ENCODE measurements at places on chromosomes 12 and 14.

- DNase-seq: peak; percentile 45
These were observed 207.0 kb downstream of the NAV3 start for GRCh38 chr12:78037707-78038106.

DNA sequence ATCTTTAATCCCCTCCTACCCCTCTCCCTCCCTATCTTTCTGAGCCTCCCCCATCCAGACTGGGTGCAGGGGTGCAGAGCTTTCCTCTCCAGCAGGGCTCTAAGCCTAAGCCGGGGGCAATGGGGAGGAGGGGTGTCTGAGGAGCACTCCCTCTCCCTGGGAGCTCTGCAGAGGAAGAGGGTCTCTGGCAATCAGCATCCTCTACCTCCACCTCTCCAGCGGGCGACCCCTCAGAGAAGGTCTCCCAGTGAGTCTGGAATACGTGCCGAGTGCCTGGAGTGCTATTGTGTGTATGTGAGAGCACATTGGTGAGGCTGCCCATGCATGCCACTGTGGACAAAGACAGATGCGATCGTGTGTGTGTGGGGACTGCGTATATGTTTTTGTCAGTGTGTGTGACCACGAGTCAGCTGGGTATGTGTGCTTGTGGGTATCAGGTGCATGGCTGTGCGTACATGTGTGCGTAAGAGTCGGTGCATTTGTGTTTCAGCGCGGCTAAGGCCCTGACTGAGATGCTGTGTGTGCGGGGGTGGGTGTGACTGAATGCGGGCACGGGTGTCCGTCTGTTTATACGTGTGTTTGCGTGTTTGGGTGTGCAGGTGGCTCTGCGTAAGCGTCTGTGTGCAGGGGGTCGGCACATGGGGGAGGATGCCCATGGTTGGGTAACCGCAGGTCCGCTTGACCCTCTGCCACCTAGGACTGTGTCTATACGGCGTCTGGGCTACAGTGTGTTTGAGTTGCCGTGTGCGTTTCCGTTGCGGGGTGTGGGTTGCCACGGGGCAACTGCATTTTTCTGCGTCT is 905 bp upstream of the DLK1 start:
- DNase-seq: no peak

DNA sequence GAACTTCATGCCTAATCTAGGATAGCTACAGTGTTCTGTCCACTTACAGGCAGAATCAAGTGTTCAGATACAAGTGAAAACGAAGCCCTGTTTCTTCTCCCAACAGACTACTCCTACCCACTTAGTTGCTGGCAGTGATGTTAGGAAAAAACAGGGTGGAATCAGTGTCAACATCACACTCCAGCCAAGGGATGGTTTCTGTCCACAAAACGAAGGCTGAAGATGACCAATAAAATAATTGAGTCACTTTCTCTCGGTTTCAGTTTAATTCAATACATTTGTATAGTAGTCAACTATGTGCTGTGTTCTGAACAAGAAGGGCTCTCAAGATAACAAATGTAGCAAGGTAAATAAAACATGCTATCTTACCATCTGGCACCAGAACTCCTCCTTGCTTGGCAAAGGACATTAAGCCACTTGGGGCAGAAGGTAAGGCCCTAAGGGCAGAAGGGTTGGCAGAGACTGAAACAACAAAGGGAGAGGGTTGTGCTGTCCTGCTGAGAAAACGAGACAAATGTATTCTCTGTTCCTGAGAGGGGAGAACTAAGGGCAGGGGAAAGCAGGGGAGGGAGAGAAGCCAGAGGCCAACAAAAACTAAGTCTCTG is 393.6 kb downstream of the DPF3 start:
- peak; percentile 54 for DNase-seq

GRCh38 chr12:46110928-46111699 is 120.7 kb upstream of the SCAF11 start:
- DNase-seq: no peak

DNA sequence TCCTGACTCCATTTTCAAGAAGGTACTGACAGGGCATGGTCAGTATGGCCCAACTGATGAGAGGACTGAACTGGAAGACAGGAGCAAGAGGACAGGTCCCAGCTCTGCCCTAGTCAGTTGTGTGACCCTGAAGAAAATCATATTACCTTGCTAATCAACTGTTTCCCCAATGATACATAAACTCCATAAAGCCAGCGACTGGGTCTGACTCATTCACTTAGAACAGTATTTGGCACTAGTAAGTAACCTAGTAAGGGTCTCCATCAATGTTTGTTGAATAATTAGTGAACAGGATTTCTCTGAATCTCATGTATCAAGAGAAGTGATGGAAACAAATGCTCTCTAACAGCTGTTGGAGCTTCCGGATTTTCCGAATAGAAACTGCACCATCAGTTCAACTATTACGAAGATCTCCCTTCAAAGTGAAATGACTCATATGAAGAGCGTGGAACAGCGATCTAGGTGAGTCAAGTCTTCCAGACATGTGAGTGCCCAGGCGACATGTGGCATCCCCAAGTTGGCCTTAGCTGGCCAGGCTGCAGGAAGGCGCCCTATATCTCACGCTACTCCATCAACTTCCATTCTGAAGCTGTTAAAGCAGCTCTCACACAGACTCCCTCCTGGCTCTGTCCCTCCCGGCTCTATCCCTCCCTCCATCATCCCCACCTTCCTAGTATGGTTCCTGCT is 94.5 kb downstream of the TTC7B start:
- DNase-seq: no peak

DNA sequence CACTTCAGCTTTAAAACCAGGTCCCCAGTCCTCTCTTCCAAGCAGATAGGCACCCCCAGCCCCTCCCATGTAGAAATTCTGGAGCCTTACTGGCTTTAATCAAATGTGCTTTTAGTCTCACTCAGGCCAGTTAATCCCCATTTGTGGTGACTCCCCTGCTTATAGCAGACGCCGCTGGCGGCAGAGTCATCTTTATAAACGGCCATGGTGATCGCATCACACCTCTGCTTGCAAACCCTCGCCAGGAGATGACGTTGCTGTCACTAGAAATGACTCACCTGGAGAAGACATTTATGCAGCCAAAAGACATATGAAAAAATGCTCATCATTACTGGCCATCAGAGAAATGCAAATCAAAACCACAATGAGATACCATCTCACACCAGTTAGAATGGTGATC is 369.3 kb downstream of the VRK1 start:
- DNase-seq: no peak

DNA sequence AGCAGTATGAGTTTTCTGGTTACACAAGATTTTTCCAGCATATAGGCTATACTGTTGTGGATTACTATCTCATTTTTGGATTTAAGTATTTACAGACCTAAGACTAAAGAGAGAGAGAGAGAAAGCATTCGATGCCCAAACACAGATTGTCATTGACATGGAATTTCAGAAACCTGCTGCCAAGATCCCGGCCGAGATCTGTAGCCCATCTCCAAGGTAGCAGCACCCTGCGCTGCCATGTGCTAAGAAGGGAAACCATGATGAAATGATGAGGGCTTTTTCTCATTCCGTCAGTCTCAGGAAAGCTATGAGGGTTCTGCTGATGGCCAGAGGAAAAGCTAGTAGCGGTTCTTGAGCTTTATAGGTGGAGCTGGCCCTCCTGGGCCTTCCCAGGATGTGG is 135.6 kb upstream of the EVL start:
- DNase-seq: no peak

DNA sequence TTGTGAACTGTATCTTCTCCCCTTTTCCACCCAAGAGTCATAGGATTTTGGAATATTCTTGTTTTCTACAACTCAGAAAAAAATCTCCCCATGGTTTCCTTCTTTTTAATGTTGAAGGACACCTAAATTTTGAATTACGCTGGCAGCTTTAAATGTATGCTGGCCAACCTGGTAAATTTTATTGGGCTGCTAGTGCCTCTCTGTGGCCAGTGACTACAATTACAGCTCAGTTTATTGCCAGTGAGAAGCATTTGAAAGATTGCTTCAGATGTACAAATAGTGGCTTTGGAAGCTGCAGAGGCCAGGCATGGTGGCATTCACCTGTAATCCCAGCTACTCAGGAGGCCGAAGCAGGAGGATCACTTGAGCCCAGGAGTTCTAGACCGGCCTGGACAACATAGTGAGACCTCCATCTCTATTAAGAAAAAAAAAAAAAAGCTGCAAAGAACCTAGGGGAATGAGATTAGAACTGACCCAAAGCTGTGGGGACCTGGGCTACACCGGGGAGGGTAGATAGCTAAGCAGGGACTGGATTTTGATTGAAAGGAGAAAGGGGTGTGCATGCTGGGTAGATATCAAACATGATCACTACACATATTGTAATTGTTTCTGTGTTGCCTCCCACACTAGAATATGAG is 7.6 kb upstream of the RAB21 start:
- DNase-seq: peak; percentile 76

DNA sequence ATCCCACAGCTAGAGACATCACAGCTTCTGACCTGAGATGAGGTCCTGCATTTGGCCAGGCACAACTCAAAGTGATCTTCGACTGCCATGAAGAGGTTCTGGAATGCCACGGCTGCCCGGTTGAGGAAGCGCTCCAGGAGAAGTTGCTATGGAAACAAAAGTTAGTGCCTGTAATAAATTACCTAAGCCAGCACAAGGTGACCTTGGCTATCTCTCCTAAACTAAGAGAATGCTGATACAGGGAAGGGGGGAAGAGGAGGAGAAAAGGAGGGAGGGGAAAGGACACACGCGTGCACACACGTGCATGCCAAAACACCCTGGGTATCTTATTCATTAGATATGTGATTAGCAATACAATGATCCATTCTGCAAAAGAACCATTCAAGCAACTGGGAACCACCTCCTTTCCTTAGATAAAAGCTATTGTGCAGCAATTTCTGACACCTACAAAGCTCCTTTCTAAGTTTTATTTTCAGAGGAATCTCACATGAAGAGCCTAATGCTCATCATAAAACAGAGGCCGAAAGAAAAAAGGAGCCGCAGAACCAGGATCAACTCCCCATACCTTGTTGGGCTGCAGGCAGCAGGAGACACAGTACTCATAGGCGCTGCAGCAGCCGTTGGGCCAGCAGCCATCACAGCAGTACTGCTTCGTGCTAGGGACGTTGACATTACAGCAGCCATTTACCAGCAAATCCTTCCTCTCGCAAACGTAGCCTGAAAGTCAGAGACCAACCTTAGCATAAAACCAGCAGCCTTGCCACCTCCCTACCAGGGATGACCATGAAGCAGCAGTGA is 17.9 kb downstream of the SPRING1 start:
- DNase-seq: no peak

- peak; percentile 97 for DNase-seq
These were observed at the start of the genes CSAD and ZNF740 for GRCh38 chr12:53180220-53180930. Gene CSAD, minus strand, starts transcription at chr12:53180925. Its CDS starts 7,455 bp downstream, at chr12:53173470. Gene ZNF740, plus strand, starts transcription at chr12:53180722. Its CDS starts 1,262 bp downstream, at chr12:53181984.

DNA sequence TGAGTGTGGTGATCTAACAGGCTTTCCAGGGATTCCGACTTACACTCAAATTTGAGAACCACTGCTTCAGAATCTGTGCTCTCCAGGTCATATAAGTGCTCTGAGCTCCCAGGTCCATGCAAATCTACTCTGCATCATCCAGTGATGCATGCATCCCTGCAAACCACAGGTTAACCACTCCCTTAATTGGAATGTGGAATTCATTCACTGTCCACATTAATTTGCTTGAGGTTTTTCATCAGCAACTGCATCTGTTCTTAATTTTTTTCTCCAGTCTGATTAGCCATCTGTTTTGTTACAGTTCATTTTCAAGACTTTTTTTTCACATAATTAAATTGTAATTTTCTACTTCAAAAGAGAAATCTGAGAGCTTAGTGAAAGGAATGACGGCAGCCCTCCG is 43.4 kb upstream of the RIN3 start:
- DNase-seq: no peak

DNA sequence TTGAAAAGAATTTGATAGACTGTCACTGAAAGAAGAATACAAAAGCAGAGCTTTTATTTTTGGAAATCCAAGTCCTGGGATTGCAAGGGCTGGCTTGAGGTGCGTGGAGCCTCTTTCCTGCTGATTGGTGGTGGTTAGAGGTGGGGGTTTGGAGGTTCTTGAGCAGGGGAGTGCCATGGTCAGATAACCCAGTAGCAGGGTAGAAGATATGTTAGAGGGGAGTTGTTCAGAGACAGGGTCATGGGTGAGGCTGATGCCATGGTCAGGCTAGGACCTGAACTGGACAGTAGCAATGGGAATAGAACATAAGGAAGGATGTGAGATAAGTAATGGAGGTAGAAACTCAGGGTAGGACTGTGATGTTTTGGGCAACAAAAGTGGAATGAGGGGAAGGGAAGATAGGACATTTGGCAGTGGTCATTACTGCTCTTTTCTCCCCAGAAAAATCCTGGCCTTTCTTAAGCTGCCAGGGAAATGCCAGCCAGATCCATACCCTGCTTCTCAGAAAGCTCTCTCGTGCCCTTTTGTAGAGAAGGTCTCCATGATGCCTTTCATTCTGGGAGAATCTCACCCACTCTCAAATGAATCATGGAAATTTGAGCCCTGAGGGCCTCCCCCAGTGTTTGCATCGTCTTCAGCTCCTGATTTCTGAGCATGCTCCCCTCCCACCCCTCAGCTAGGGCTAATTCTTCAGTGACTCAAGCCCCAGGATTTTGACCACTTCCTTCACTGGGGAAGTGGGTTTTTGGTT is 9.5 kb downstream of the EMP1 start:
- no peak for DNase-seq

- peak; percentile 60 for DNase-seq
These were observed 57.2 kb upstream of the RIN3 start for GRCh38 chr14:92456215-92457015.

DNA sequence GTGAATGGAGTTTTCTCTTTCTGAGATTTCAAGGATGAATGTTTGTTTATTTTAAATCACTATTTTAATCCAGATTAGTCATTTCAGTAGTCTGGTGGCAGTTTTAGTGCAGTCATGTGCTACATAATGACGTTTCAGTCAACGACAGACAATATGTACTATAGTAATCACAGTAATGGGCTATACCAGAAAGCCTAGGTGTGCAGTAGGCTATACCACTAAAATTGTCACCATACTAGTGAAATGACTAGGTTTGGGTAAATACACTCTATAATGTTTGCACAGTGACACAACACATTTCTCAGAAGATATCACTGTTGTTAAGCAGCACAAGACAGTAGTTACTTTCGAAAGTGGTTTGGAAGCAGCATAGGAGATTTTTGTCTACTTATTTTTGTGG is 203.1 kb downstream of the ETNK1 start:
- no peak for DNase-seq

GRCh38 chr12:69578283-69578682 is 7.0 kb upstream of the CCT2 start:
- DNase-seq: no peak

DNA sequence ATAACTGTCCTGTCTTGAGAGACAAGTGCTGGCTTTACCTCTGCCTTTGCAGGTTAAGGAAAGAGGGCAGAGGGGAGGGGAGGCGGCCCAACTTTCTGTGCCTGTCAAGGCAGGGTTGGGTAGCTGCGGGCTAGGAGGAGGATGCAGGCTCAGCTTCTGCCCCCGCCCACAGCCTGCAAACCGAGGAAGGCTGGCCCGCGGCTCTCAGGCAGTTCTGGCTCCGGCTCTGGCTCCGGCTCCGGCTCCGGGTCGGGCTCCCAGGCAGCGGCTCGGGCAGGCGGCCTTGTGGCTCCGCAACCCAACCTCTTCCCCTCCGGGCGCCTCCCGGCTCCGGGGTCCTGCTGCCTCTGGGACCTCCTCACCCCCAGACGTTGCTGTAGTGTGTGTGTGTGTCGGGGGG is 92.9 kb downstream of the TMEM30B start:
- DNase-seq: no peak
